ENCODE measurements at places on chromosomes 2 and 18. TPM values are rescaled to one million over a fixed set of nuclear protein-coding genes. Genes with fewer than 3 reads are reported as not detected.
A peak's percentile ranks its signal among the peaks of the same experiment; 100 is the strongest.

The UBR3 gene
- total RNA-seq: 41.5 TPM

The GPR45 gene
- total RNA-seq: not detected

The CYTIP gene
- total RNA-seq: 0.14 TPM

The PDE11A gene
- total RNA-seq: 60.5 TPM

- DNase-seq: no peak
Observed at GRCh38 chr2:231161877-231162329, 36.5 kb upstream of the ARMC9 start.

DNA sequence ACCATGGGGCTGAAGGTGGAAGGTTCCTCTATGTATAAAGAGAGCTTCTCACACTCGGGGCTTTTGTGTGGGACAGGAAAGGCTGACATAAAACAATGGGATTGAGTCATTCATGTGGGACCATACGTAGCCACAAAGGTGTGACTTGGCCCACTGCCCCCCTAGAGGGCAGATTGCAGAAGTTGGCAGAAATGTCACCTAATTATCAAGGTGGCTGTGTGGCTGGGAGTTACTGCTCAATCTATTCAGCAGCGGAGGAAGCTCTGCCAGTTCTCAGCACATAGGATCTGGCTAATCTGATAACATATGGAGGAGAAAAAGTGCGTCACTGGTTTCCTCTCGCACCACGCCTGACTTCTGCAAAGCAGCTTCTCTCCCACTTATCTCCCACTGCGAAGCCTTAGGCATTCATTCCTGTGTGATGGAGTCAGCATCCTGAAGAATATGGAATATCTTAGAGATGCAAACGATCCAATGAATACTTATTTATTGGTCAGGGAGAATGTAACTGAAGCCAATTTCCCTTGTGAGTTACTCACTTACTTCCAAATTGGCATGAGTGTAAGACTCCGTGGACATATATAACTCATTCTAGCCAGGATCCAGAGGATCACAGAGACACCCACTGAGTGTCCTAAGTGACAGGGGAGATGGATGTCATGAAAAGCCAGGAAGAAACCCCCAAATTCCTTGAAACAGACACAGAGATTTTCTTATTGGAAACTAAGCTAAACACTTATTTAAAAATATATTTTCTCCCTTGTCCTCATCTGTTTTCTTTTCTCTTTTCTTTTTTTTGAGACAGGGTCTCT, 344.8 kb downstream of the TGIF1 start:
- DNase-seq: no peak

- DNase-seq: no peak
Observed at GRCh38 chr2:199602271-199602895, 144.6 kb upstream of the SATB2 start.

DNA sequence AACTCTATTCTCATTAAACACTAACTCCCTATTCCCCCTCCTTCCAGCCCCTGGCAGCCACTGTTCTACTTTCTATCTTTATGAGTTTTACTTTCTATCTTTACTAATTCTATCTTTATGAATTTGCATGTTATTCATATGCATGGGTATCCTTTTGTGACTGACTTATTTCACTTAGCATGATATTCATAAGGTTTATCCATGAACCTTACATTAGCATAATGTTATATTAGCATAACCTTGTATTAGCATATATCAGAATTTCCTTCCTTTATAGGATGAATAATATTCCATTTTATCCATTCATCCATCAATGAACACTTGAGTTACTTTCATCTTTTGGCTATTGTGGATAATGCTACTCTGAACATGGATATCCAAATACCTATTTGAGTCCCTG, 41.8 kb downstream of the MSTN start:
- no peak for DNase-seq

DNA sequence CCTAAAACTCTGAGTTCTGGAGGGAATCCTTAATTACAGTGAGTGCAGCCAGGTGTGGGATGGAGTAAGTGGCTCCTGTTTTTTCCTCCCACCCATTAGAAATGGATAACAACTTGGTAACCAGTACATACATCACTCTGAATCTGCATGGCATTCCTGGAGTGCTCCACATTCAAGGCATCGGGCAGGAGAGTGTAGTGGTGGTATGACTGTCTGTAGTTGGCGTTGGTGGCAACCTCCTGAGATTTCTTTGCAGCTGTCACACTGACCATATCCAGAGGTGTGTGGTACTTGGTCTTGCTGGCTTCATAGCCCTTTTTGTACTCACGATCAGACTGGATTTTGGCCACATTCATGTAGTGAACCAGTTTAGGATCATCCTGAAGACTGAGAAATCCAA, 68.3 kb downstream of the NEB start:
- DNase-seq: no peak

DNA sequence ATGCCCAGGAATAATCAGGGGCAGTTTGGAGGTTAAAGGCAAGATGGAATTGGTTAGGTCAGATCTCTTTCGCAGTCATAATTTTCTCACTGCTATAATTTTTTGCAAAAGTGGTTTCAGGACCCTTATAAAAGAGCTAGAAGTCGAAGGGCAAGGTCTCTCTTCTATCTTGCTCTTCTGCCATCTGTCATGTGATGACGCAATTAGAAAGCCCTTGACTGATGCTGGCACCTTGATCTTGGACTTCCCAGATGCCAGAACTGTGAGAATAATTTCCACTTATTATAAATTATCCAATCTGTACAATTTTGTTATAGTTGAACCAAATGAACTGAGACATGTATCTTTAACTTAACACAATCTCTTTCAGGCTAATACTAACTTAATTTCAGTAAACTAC, 6.3 kb upstream of the RALBP1 start:
- DNase-seq: no peak

GRCh38 chr2:168239281-168239680, 8.1 kb downstream of the STK39 start:
- no peak for DNase-seq

DNA sequence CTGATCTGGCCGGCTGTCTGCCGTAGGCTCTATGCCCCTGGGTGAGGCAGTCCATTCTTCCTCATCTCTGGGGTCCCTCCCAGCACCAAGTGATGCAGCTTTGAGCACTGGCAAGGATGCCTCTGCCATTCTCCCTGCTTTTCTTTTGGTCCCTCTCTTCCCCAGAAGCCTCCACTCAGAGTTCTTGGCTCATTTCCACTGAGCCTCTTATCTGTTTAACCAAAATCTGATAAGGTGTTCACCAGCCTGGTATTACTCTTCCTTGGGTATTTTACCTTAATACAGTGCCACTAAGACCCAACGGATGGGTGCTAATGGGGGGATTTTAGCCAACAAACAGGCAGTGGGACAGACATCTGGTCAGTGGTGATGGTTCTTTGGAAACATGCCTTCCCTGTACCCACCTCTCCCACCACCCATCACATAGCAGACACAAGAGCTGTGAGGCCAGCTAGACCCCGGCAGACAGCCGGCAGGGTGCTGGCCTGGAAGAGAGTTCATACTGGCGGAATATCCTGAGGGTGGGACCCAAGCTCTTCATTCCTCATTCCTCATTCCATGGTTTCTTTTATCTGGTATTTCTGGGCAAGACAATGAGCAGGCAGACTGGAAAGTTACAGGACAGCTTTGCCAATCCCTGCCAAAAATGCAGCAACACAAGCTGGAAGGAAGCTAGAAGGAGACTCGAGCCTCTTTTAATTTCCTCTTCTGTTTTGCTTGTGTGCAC, 34.6 kb downstream of the ZBTB7C start:
- DNase-seq: no peak

DNA sequence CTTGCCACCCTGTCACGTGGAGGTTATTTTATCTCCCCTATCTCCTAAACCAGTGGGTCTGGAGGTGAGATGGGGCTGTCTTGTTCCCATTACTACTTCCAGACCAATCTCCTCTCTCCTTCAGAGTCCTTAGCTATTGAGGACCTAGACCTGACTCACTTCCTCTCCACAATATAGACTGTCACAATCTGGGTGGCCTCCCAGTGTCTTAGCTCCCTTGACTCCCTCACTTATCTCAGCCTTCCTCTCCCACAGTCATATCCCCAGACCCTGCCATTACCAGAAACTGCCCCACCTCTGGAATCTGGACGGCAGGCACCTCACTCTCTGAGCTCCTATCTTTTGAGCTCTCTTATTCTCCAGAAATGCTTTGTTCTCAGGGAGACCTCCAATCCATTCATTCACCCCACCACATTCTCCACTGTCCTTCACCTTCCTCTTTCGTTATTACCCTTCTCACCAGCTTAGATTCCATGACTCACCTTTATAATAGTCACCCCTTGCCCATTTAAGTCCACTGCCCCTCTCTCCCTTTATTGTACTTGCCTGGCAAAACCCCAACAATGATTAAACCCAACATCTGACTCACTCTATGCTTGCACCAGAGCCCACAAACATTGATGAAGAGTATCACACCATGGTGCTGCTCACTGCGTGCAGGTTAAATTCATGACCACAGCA, 23.3 kb upstream of the SIX3 start:
- DNase-seq: no peak

GRCh38 chr2:40199771-40200170, 252.1 kb downstream of the SLC8A1 start:
- no peak for DNase-seq

- DNase-seq: no peak
Observed at GRCh38 chr2:232073699-232074098, 112.2 kb downstream of the DIS3L2 start.

- DNase-seq: no peak
Observed at GRCh38 chr2:108106731-108107130, 120.4 kb downstream of the SLC5A7 start.

GRCh38 chr18:63511285-63511684, 30.9 kb upstream of the SERPINB12 start:
- DNase-seq: peak; percentile 16

GRCh38 chr18:8474661-8475060, 134.6 kb upstream of the RAB12 start:
- DNase-seq: no peak

DNA sequence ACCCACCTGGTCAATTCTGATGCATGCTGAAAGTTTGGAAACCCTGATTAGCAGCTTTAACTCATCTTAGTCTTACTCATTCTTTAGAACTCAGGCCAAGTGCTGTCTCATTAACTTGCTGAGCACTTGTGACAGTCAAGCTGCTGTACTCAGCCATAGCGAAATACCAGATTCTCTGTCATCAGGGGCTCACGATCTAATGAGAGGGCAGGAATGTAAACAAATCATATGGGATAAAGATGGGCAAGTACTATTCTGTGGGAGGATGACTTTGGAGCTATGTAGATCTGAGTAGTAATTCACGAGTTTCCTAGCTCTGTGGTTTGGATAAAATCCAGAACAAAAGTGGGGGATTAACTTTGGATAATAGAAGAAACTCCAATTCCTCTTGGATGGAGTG, 376.6 kb downstream of the HRH4 start:
- DNase-seq: no peak

Data from progenitor cell of endocrine pancreas (in vitro differentiated cells).